OCI-M1 (cell line): ENCODE measurements at places on chromosomes 5 and 9.
A peak's percentile ranks its signal among the peaks of the same experiment; 100 is the strongest.

DNA sequence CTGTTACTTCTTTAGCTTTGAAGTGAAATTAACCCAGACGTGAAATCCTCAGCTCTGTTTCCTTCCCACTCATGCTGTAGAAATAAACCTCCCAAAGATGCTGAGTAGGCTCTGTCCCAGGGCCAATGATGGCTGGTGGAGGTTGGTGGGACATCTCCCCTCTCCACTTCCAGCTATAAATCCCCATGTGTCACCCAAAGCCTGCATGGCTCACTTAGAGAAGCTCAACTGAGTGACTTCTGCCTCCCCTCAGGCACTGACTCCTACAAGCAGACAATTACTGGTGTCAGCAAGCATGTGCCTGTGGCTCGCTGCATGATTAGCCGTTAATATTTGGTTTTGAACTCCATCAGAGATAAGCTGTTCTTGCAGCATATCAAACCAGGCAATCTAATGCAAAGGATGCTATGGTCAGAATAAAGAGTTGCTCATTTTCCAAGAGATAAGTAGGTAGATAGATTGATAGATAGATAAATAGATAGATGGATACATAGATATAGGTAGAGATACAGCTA, 569.5 kb upstream of the WWC1 start:
- no peak for DNase-seq

DNA sequence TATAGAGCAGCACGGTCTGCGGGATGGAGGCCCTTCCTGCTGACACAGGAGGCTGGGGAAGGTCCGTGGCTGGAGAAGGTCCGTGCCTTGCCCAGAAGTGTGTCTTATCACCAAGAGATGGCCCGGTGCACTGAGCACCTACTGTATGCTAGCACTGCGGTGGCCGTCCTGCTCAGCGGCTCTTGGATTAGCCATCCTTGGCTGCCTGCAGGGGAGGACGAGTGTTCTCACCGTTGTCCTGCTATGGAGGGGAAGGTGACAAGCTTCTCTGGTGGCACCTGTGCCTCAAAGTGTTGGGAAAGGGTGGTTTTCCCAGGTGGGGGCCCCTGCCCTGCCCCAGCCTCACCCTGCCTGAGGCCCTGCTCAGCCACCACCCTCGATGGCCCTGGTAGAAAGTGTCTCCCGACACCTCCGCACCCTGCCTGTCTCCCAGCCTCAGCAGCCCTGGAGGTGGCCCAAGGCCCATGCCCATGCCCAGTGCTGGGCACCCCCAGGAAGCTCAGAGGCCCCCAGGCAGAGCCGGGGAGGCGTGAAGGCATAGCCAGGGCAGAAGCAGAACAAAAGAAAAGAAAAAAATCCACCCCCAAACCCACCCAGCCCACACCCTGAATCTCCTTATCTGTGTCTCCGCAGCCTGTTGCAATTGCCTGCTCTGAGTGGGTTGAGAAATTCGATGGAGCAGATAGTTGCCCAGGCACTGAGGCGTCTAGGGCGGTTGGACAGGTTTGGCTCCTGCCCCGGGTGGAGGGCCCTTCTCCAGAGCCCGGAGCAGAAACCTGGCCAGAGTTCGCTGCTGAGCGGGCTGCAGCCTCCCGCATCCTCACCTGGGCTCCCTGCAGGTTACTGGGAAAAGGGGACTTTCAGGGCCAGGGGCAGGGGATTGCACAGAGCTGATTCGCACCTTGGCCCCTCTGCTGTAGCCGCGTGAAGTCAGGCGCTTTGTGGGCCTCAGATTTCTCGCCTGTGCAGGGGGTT, 30.5 kb downstream of the RXRA start:
- peak; percentile 86 for DNase-seq

- peak; percentile 1 for DNase-seq
These were observed 168.4 kb upstream of the GDNF start for GRCh38 chr5:38008198-38008597.

DNA sequence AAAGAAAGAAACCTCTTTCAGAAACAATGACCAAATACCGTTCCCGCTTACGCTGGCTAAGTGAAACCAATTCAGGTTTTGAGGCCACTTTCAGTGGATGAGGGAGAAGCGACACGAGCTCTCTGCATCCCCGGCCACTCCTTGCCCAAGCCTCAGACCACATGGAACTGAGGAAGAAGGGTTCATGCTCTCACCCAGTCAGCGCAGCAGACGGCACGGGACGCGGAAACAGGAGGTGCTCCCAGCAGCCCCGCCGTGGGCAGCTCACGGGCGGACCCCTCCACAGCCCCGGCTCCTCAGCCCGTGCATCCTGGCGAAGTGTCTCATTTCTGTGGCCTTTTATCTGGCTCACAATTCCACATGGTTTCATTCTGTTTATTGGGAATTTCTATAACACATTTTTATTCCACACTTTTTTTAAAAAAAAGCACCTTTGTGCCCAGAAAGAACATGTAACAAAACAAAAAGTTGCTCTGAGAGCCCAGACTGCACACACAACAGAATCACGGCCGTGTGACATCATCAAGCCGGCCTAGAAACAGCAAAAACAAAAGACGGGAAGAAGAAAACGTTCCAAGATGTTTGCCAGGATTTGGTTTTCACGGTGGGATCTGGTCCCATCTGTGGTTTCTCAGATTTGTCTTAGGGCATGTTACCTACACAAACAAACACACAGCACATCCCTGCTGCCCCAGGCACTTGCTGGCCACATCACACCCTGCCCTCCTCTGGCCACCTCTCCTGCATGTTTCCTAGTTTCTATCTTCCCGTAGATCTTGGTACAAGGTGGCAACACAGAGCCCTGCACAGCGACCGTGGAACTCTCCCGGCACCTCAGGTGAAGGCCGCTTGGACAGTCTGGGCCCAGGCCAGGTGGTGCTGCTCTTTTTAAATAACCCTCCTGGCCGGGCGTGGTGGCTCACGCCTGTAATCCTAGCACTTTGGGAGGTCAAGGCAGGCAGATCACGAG, 16.2 kb downstream of the QSOX2 start:
- DNase-seq, result no peak

DNA sequence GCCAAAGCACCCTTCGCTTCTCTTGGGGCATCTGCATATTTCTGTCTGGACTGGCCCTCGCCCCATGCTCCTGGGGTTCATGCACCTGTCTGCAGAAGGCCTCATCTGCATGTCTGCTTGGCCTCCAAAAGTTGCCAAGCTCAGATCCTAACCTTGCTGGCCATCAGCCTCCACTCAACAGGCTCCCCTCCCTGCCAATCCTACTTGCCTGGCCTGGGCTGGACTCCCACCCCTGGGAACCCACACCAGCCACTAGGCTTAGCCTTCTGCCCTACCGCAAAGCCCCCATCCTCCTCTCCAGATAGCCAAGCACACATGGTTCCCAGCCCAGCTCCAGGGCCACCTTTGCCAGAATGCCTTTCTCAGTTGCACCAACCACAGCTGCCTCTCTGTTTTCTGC, 159.8 kb downstream of the PAX5 start:
- no peak for DNase-seq

- DNase-seq, result no peak
These were observed 46.6 kb upstream of the COL5A1 start for GRCh38 chr9:134595014-134595413.

DNA sequence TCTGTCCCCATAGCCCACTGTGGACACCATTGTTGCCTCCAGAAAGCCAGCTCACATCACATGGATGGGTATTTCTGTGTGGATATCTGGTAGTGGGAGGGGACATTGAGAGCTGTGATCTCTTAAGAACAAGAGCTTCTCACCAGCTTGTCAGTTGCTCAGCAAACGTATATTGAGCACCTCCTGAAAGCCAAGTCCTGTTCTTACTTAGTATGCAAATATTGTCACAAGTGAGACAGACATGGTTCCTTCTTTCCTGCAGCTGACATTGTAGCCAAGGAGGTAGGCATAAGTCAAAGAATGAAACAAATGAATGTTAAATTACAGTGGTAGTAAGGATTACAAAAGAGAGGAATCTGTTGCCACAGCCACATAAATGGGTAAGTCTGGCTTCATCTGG, 3.8 kb downstream of the TCOF1 start:
- no peak for DNase-seq

- no peak for DNase-seq
These were observed 3.5 kb upstream of the PHF2 start for GRCh38 chr9:93572636-93573515.

DNA sequence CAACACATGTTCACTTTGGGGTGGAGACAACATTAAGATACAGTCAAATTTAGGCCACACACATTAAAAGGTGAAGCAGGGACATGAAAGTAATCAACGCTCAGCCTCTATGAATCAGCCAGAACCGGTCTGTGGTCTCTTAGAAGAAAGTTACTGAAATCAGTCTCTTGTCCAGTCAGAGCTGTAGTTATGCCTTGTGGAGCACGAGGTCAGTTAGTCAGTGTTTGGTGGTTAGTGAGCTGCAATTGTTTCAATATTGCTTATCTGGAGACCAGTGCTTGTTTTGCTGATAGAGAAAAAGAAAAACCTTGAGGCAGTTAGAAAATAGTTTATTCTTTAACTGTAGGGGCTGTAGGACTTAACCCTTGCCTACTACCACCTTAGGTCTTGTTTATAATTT, 157.8 kb upstream of the RASEF start:
- DNase-seq, result peak; percentile 76

DNA sequence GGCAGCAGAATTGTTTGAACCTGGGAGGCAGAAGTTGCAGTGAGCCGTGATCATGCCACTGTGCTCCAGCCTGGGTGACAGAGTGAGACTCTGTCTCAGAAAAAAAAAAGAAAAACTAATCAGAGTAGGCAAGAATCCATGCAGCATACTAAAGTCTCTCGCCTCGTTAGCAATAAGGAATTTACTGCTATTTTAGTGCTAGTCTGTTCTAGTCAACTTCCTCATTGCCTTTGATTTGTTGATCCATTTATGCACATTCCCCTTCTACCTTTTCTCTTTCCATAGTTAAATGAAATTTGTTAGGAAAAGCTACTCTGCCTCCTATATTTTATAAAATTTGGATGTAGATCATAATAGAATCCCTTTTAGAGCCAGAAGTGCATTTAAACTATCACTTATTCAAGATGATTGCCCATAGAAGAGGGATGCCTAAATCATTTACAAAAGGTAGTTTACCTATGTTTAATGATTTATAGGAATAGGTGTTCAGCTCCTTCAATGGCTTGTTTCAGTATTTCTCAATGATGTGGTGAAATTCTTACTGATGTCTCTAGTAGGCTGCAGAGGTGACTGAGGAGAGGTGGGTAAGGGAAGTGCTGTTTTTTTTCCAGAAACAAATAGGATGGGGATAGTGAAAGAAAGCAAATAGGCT, 1.9 kb downstream of the LRRC19 start:
- no peak for DNase-seq

DNA sequence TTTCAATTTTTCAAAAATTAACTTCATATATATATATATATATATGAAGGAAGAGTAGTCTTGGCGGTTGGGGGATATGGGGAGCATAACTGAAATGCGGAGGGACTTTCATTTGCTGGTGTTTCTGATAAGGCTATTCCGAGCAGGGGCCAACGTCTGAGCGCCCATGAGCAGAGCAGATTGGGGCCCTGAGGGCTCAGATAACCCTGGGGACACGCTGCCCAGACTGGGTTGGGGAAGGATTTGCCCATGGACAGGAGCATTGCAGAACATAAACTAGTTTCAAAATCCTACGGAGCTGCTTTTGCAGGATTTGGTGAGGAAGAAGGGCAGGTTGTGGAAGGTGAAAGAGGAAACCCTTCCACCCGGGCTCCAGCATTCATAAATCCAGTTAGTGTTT, 240.2 kb downstream of the IRX1 start:
- peak; percentile 87 for DNase-seq

DNA sequence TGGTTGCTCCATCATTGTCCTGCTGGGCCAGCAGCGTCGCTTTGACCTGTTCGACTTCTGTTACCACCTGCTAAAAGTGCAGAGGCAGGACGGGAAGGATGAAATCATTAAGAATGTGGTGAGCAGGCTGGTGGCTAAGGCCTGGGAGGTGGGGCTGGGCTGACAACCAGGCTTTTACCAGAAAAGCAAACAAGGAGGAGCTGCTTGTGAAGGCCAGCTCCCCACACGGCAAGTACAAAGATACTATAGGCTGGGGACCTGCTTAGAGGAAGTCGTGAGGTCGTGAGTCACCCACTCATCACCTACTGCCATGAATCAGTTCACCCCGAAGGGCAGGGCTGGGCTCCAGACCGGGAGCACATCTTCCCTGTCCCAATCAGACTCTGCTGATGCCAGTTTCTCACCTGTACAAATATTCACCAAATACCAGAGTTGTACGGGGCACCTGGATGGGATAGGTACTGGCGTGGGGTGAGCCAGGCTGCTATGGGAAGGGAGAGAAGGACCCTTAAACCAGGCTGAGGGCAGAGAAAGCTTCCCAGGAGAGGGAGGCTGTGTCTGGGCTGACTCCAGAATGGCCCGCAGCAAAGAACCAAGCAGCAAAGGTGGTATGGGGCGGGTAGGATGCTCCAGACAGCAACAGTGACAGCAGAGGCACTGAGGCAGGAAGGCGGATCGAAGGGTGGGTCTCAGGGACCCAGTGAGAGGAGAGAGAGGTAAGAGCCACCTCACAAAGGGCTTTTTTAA, 69.3 kb upstream of the NIPAL4 start:
- DNase-seq, result no peak

- no peak for DNase-seq
These were observed 84.5 kb upstream of the SIMC1 start for GRCh38 chr5:176153741-176154140.

GRCh38 chr5:50441493-50441955, 436 bp upstream of the EMB start:
- DNase-seq, result peak; percentile 56

GRCh38 chr9:2053883-2054845, 39.0 kb downstream of the SMARCA2 start:
- no peak for DNase-seq

DNA sequence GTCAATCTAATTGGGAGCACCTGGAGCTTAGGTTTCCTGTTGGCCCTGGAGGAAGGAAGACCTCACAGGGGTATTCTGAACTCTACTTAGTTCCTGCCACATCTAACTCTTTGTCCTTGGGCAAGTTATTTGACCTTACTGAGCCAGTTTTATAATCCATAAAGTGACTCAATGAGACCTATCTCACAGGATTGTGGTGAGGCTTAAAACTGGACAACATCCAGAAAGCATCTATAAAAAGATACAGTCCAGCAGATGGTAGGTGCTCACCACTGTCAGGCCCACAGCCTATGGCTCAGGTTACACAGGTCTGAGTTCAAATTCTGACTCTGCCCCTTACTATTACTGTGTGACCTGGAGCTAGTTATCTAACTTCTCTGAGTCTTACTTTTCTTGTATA, 23.3 kb downstream of the KCNV2 start:
- DNase-seq, result no peak

GRCh38 chr9:23768861-23769260, 57.2 kb downstream of the ELAVL2 start:
- DNase-seq, result no peak

GRCh38 chr9:79812507-79813257, 240.9 kb downstream of the TLE4 start:
- peak; percentile 24 for DNase-seq

GRCh38 chr5:140148508-140148907, 22.8 kb downstream of the IGIP start:
- DNase-seq, result no peak

GRCh38 chr9:86454701-86455615, 100.7 kb upstream of the TUT7 start:
- DNase-seq, result no peak

GRCh38 chr5:142808878-142809598, 38.9 kb downstream of the ARHGAP26 start:
- peak; percentile 34 for DNase-seq

GRCh38 chr5:142507531-142508372, 178.1 kb downstream of the FGF1 start:
- DNase-seq, result no peak

GRCh38 chr5:122252319-122252718, 59.7 kb upstream of the SNCAIP start:
- no peak for DNase-seq

GRCh38 chr5:67971971-67972821, 243.4 kb upstream of the PIK3R1 start:
- no peak for DNase-seq

- peak; percentile 51 for DNase-seq
These were observed 67.4 kb upstream of the ZNF618 start for GRCh38 chr9:113808391-113809358.
